ENCODE measurements at places on chromosomes 7 and 10.

GRCh38 chr10:113443141-113443925, 109.5 kb upstream of the HABP2 start:
- no peak for DNase-seq

DNA sequence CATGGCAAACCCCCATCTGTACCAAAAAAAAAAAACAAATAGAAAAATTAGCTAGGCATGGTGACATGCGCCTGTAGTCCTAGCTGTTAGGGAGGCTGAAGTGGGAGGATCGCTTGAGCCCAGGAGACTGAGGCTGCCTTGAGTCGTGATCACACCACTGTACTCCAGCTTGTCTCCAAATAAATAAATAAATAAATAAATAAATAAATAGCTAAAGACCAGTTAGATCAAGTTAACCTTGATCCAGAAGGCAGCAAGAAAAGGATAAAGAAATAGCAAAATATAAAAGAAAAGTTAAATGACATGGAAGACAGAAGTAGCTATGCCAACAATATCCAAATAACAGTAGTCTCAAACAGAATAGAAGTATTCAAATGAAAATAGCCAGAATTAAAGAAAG, 132.2 kb upstream of the SH2B2 start:
- no peak for DNase-seq

DNA sequence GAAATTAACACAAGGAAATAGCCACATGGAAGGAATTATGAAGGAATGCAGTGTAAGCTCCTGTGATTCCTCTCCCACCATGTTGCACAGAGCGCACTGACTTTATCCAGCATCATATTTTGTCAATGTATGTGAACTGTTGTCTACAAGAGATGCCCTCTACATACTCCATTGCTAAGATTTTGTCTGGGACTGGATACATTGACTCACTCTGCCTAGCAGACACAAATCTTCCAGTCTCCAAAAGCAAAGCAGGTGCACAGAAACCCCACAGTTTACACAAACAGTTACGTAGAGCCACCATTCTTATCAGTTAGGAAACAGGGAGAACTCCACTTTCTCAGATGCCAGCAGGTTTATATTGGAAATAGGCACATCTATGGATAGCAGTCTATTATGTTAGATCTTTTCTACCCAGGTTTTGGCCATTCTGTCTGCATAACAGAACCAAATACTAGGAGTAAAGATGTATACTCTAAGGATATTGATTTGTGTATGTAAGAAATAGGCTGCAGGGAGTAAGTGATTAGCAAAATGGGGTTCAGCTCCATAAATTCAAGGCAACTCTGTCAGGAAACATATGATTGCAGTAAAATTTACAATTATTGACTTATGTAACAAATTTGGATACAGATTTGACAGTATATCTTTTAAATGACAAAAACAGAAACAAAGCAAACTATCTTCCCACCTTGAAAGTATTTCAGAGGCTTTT, 1.5 kb downstream of the AKR1C2 start:
- no peak for DNase-seq

DNA sequence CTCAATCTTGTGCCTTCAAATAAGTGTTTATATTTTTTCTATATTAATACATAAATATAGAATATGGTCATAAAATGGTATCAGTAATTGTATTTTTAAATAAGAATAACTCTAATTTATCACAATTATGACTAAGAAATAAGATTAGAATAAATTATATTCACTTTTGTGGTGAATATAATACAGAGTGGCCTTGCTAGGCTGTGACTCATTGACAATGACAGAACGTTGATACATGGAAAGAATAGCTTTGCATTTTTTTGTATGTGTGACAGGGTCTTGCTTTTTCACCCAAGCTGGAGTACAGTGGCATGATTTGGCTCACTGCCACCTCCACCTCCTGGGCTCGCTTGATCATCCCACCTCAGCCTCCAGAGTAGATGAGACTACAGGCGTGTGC, 47.8 kb upstream of the PCLO start:
- DNase-seq: no peak

DNA sequence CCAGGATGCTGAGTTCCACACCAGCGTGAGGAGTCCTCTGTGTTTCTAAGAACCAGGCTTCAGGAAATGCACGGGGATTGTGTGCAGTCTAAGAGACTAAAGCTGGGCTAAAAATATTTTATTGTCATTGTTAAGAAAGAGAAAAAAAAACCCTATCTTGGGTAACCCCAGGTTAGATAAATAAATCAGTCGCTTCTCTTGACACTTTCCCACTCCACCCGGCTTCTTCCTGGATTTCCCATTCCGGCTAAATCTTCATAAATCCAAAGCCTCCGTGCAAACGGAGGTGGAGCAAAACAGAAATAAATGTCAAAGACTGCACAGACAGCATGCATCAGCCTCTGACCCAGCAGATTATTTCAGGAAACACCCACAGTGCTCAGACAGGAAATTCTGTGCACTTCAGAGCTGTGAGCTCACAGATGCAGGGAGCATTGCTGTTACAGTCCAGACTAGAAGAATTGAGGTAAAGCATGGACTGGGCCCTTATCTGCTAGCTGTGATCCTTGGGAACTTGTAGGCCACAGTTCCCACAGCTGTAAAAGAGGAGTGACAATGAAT, 44.8 kb upstream of the GRID1 start:
- DNase-seq: peak; percentile 33

DNA sequence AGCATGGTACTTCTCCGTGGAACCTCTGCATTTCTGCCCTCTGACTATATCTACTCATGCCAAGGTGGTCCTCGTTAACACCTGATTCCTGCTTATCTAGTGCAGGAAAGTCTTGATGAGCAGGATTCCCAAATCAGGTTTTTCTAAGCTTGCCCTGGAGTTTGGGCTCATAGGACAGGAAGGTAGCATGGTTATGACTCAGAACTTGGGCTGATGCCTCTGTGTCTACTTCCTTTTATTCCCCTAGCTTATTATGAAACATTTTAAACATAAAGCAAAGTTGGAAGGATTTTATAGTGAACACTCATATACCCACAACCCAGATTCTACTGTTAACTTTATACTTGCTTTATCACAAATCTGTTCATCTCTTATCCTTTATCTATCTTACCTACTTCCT, 5.6 kb downstream of the SUFU start:
- no peak for DNase-seq

- DNase-seq: no peak
Measured at GRCh38 chr7:152097330-152097729, 71.9 kb downstream of the GALNT11 start.

DNA sequence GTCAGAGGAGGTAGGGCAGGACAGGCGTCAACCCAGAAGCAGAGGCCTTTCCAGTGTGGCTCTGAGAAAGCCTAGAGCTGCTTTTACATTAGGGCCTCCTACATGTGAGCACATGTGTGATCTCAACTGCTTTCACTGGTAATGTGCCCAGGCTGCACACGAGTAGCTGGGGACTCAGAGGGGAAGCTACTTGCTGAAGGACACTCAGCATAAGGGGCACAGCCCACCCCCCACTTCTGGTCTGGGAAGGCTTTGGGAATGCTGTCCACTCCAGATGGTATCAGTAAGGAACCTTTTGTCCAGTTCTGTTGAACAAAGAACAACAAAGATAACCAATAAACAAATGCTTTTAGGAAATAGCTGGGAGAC, 18.9 kb downstream of the PRF1 start:
- no peak for DNase-seq

GRCh38 chr10:19212590-19212989, 164.0 kb downstream of the MALRD1 start:
- DNase-seq: no peak

GRCh38 chr7:30934732-30935568, 23.3 kb downstream of the AQP1 start:
- DNase-seq: no peak

DNA sequence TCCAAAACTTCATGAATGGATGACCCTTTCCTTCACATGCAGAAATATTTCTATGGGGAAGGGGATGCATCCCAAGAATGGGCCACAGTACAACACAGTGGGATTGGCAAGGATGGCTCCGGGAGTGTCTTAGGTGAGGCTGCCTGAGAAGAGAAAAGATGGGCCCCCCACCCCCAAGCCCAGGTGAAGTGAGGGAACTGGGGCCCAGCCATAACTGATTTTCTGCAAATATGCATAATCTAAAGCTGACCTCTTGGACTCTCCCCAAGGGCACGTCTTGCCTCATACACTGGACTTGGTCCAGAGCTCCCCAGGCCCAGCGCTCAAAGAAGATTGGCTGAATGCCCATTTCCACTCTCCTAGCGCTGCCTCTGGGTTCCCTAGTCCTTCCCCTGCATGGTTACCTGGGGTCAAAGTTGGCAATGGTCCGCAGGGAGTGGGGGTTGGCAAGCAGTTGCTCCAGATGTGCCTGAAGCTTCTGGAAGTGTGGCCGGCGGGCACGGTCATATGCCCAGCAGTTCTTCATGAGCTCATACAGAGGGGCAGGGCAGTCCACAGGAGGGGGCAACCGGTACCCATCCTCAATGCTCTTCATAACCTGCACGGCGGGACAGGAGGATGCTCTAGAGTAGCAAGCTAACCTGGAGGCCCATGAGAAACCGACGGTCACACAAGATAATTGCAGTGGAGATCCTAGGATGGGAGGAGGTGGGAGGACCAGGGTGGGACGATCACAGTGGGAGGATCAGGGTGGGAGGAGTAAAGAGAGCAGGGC, 12.3 kb downstream of the ZYX start:
- no peak for DNase-seq

- DNase-seq: no peak
Measured at GRCh38 chr7:94400643-94401427, 6.1 kb downstream of the COL1A2 start.

DNA sequence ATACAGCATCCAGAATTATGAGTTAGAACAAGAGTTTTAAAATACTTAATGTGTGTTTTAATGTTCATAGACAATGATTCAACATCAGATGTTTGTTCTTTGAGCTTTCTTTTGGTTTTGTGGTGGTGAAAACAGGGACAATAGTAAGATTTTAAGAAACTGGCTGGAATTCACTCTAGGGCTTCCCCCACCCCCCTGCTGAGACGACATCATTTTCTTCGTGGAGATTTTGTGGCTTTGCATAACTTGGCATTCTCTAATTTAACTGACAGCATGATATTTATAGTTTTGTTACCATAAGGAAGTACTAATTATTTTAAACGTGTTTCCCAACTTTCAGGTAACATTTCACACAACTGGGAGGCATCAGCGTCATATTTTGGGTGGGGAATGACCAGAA, 184.1 kb downstream of the BICC1 start:
- no peak for DNase-seq

DNA sequence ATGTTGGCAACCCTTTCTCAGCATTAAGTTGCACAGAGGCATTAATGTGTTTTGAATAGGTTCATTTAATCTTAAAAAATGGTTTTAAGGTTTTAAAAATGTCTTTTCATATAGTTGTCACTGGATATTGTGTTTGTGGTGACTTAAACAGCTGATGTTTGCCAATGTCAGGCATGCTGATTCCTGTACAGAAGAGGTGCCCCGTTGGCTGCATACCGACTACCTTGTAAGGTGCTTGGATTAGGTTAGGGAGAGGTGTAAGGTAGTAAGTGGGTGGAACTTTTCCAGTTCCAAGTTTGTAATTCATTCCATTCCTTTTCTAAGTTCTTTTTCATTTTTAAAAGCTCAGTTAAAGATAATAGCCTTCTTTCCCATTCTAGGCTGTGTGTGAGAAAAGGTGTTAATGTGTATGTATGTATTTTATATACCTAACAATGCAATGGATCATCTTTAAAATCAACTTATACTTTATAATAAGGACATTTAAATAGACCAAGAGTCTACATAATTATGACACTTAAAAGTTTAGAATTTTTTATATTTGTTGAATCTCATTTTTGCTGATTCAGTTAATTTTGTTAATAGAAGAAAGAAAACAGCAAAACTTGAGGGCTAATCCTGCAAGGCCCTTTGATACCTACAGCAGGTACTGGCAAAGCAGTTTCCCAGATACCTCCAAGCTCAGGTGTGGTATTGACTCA, 155.2 kb downstream of the LCOR start:
- DNase-seq: no peak

DNA sequence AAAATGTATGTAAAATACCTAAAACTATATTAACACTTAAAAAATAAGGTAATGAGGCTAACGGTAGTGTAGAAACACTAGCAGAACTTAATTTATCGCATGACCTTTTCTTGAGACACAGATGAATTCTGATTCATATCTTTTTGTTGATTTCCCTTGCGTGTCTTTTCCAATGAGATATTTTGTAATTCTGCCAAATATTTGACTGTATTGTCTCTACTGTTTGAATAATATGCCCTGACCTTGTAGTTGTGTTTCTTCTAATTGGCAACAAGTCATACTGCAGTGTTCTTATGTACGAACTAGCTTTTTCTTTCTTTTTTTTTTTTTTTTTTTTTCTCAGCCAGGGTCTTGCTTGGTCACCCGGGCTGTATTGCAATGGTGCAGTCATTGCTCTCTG, 9.2 kb upstream of the ABCB1 start:
- DNase-seq: no peak

DNA sequence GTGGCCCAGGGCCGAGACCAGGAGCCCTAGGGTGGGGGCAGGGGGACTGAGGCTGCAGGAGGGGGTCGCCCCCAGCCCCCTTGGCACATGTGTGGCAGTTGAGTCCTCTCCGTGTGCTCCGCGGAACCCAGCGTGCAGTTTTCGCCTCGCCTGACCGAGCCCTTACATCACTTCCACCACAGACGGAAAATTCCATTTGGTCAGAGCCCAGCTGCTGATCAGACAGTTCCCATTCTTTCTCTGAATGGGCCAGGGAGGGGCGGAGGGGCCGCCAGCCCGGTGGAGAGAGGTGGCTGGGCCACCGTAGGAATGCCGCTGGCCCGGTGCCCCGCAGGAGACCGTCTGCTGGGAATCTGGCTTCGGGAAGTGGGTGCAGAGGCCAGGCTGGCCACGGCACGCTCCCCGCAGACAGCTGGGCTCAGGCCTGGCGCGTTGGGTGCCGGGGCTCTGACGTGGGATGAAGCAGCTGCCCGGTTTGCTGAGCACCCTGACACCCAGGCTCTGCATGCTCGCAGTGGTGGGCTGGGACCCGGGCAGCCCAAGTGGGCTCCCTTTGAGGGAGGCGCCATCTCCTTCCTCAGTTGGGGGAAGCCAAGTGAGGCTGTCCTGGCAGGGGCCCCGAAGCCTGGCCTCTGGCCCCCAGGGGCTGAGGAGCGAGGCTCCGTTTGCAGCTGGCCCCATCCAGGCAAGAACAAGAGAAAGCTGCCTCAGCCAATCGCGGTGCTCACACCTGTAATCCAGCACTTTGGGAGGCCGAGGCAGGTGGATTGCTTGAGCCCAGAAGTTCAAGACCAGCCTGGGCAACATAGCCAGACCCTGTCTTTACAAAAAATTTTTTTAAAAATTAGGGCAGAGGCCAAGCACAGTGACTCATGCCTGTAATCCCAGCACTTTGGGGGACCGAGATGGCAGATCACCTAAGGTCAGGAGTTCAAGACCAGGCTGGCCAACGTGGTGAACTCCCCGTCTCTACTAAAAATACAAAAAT, 9.9 kb downstream of the TTYH3 start:
- DNase-seq: no peak

- no peak for DNase-seq
Measured at GRCh38 chr10:33376476-33376875, 42.0 kb upstream of the NRP1 start.

DNA sequence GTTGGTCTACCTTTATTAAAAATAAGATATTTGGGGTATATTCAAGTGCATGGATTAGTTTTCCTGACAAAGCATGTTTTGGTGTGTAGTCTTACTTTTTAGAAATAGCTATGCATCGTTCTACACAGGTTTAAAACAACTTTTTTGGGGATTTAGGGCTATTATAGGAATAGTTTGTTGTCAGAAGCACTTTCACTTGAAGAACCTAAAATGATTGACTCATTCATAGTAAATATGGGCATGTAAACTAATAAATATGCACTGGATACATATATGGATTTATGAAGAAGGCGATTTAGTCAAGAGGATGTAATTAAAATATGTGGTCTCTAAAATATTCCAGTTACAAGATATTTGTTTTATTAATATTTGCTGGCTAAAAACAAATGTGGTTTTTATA, 2.0 kb downstream of the ARL4A start:
- DNase-seq: no peak
